ENCODE measurements at places on chromosomes 1 and 21.

DNA sequence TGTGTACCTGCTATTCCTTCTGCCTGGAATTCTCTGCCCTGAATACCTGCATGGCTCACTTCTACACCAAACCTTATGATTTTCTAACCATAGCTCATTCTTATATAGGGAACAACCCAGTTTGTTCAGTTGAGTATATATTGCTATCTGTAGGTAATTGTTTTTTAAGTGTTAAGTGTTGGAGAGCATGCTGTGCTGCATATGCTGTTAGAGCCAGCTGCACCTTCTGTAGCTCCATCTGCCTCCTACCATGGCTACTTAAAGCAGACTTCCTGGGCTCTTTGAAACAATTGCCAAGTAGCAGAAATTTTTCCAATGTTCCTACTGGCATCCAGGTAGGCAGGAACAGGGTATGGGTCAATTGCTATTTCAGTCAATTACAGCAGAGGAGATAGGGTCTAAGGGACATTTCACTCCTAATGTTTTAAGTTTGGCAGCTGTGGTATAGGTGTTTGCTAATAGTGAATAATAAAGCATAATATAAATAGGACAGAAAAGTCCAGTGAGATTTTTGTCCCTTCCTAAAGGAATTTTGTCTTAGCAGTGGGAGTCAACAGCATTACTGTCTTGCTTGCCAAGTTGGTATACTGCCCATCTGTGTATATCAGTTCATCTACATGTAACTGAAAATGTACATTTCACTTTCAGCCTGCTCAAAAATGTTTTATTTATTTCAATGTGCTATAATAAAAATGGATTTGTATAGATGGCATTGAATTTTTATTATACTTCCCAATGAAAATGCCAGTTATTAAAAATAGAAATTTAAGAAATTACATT is 34.0 kb upstream of the C1orf115 start:
- DNase-seq: no peak

DNA sequence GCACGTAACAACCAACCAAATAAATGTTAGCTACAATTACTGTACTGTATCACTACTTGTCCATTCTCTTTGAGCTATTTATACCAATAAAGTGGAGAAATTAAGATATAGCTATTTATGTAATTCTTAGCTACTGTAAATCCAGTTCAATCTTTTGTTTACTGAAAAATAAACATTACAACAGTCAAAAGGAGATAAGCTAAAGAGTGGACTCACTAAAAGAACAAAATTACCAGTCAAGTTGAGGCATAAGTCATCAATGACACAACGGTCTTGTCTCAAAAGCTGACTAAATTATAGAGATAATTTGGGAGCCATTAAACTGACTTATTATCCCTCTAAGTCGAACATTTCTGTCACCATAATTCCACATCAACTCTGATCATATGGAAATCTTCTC is 22.5 kb downstream of the TGFBR3 start:
- DNase-seq: no peak

DNA sequence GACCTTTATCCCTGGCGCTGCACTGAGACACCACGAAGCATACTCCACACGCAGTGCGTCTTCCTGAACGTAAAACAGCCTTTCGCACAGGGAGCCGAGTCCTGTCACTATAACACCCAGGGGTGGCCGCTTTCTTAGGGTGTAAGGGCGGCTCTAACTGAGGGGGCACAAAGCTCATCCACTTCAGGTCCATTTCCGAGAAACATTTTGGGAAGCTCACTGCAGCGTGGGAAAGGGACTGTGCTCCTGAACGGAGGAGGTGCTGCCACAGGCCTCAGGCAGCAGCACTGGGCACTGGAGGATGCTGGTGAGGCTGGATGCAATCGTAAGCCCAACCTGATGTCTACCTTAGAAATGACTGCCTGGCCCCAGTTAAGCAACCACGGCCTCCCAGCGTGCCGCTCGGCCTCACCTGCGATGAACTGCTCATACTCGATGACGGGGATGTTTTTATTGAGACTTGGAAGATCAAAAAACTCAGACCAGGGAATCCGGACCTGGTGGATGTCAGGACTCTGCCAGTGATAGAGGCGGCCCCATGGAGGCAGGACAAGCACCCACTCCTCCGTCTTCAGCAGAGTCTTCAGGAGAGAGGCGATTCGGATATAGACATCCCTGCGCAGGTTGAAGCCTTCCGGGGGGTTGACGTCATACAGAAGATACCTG is 2.3 kb downstream of the POFUT2 start:
- no peak for DNase-seq

GRCh38 chr1:178345807-178346206 is 151.0 kb downstream of the CLEC20A start:
- no peak for DNase-seq

DNA sequence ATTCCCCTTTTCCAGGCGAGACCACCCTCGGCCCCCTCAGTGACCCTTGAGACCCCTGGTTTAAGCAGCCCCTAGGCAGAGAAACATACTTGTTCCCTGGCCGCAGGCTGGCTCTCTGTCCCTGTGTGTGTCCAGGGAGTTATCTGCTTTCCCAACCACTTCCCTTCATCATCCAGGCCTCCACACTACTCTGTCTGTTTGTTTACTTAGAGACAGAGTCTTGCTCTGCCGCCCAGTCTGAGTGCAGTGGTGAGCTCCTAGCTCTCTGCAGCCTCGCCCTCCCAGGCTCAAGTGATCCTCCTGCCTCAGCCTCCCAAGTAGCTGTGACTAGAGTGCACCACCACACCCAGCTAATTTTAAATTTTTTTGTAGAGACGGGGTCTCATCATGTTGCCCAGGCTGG is 5.8 kb upstream of the VWA1 start:
- no peak for DNase-seq

DNA sequence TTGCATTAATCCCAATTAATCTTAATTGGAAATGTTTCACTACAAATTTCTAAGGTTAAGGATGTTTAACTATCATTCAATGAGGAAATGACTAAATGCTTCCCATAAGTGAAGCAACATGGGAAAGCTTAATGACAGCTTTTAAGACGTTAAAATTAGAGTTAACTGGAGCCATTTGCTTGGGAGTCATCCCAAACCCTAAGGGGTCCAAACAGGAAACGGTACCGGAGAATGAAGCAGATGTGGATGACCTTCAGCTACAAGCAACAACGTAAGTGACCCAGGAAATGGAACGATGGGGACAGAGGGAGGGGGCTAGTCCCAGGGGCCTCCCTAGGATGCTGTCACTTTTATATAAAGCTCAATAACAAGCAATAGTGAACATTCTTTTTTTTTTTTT is 62.2 kb downstream of the CAPZB start:
- peak; percentile 60 for DNase-seq

- no peak for DNase-seq
These were observed 740 bp downstream of the ZNF691 start for GRCh38 chr1:42847111-42847595.

- no peak for DNase-seq
These were observed 97.6 kb upstream of the CD34 start for GRCh38 chr1:208008534-208008933.

DNA sequence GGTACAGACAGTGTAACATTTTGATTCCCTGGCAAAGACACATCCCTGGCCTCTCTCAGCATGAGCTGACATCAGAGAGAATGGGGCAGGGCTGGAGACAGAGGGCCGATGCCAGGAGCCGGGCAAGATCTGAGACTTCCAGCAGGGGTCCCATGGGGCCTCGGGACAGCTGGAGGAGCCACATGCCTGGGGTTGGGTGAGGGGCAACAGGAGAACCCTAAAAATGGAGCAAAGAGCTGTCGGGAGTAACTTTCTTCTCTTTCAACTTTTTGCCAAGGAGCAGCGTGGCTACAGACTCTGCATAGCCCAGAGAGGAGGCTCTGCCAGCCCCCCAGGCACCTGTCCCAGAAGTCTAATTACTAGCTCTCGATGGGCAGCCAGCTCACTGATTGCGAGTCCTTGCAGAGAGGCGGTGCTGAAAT is 130.8 kb downstream of the LACTBL1 start:
- DNase-seq: no peak

- peak; percentile 30 for DNase-seq
These were observed 2.6 kb upstream of the DVL1 start for GRCh38 chr1:1351511-1352427.

GRCh38 chr1:151577173-151577572 is 34.7 kb upstream of the SNX27 start:
- DNase-seq: no peak

GRCh38 chr21:45078371-45078770 is 4.0 kb downstream of the ADARB1 start:
- no peak for DNase-seq

GRCh38 chr1:10773851-10774614 is 22.4 kb downstream of the CASZ1 start:
- DNase-seq: no peak

GRCh38 chr1:207309745-207310273 is 11.7 kb upstream of the CD55 start:
- peak; percentile 77 for DNase-seq

GRCh38 chr1:177872308-177872900 is 97.5 kb downstream of the SEC16B start:
- DNase-seq: no peak

- peak; percentile 77 for DNase-seq
These were observed 46.3 kb upstream of the TMPRSS15 start for GRCh38 chr21:18449605-18450550.

- DNase-seq: peak; percentile 83
These were observed 19.8 kb downstream of the OLFML2B start for GRCh38 chr1:162003830-162004215.

- DNase-seq: peak; percentile 42
These were observed 9.1 kb downstream of the EXO1 start for GRCh38 chr1:241857131-241857530.

DNA sequence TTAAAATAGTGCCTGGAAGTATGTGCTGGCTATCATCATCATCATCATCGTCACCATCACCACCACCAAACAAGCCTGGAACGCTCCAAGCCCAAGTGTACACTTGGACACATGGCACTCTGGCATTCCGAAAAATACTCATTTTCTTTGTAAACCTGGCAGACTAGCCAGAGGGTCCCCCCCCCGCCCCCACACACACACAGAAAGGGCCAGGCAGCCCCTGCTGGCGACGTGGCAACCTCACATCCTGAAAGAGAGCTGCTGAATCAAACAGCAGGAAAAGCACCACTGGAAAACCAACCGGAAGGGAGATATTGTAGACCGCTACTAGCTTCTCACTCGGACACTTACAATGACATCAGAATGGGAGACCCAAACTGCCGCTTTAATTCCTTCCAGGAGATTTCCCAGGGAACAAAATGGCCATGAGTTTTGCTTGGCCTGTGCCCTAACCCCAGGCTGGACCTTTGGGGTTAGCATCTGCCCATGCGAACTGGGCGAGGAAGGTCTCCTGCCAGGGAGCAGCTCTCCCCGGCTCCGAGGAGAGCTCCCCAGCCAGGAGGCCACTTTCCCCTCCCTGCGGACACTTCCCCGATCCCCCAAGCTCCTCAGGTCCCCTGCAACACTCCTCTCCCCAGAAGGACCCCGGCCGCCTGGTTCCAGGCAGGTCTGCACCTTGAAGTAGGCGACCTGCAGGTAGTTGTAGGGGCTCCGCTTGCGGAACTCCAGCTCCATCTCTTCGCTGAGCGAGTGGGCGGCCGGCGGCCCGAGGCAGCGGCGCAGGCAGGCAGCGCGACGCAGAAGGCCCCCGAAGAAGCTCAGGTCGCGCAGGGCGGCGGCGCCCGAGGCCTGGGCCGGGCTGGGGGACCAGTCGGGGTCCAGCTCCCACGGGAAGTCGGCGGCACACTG is 742 bp downstream of the P3H1 start:
- peak; percentile 84 for DNase-seq

DNA sequence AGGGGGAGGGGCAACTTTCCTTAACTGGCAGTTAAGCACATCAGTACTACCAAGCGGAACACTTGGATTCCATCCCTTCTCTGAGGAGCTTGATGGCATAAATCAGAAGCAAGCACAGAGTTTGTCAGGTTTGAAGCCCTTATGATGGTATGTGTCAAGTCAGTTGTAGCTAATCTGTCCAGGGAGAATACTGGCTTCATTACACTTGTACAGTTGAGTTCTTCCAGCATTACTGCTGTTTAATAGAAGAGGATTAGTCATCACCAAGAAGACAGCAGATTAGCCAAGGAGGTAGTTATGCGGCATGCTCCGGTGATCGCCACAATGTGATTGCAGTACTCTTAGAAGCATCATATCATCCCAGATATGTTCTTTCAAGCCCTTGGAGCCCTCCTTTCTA is 2.1 kb upstream of the TDRD5 start:
- DNase-seq: no peak

- no peak for DNase-seq
These were observed 87.8 kb upstream of the CD34 start for GRCh38 chr1:207998691-207999090.

- DNase-seq: no peak
These were observed 10.4 kb upstream of the ZNF669 start for GRCh38 chr1:247114351-247115140.

DNA sequence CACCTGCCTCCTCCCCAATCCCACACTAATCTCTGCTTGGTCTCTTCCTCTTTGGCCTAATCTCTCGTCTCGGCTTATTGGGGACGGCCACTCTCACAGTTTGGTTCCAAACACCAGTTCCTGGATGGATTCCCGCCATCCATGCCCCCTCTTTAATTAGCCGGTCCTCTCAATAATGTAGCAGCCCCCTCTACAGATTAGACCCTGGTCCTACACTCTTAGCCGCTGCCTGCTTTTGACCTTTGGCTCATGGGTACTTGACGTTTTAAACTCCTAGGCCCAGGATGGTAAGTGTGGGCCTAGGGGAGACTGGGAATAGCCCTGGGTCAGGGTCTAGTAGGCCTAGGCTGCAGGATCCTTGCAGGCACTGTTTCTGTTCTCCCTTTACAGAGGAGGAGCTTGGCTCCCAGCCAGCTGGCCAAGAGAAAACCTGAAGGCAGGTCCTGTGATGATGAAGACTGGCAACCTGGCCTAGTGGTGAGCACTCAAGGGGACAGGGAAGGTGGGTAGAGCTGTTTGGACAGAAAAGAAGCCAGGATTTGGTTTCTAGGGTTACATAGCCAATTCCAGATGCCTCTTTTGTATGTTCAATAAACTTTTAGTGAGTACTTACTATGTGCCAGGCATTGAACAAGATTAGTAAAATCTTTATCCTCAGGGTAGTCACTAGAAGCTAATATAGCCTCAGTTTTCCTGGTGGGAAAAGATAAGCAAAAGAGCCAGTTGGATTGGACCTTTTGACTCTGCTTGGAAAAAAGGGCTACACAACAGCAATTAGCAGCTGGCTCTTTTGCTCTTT is 758 bp downstream of the RAD54L start:
- DNase-seq: peak; percentile 28

DNA sequence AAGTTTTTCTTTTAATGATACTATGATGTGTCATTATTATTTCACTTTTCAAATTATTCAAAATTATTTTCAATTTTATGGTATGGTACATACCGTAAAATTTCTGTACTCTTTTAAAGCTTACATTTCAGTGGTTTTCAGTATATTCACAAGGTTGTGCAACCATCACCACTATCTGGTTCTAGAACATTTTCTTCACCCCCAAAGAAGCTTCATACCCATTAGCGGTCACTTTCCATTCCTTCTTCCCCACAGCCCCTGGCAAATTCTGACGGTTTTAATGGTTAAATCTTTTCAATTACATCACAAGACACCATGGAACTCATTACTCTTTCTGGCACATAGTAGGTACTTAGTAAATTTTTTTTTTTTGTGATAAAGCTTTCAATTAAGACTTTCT is 22.8 kb upstream of the ATP5PO start:
- DNase-seq: no peak
